ENCODE measurements at places on chromosomes 4 and X.

- no peak for DNase-seq
These were observed 13.8 kb downstream of the NEXMIF start for GRCh38 chrX:74911494-74911893.

GRCh38 chr4:4783847-4784246 lies 75.6 kb upstream of the MSX1 start:
- DNase-seq = no peak

DNA sequence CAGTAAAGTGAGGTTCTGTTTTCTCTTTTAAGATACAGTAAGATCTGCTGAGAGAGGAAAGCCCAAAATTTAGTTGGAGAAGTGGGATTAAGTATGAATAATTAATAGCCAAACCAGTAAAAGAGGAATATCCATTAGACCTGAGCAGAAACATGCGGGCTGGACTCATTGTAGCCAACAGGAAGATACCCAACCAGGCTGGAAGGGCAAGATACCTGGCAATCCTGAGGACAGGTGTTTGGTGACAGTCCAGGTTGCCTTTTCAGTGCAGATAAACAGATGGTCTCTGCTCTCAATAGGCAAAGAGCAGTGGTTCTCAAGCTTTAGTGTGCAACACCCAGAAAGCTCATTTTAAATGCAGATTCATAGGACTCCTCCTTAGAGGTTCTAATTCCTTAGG lies 980.8 kb upstream of the GRID2 start:
- DNase-seq = no peak

GRCh38 chrX:93874554-93874953 lies 200.5 kb downstream of the FAM133A start:
- DNase-seq = no peak

DNA sequence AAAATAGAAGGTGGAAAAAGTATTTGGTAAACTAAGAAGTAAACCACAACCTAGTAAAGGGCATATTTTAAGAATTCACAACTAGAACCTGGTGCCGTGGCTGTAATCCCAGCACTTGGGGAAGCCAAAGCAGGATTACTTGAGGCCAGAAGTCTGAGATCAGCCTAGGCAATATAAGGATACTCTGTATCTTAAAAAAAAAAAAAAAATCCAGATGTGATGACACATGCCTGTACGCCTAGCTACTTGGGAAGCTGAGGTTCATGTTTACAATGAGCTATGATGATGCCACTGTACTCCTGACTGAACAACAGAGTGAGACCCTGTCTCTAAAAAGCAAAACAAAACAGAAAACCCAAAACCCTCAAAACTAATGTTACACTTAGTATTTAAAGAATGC lies 294.9 kb upstream of the ZCCHC13 start:
- no peak for DNase-seq

DNA sequence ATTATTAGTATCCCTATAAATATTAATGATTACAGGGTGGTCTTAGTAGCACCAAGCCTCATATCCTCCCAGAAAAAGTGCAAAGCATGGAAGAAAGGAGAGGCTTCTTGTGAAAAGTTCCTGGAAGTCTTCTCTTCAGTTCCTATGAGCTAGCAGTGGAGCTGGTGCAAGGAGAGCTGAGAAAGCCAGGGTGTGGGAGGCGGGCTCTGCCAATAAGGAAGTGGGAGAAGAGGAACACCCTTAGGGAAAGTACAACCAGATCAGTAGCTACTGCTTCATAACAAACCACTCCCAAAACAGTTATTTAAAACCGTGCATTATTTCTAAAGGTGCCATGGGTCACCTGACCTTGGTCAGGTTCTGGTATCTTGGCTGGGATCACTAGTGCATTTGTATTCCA lies 72.4 kb downstream of the MAP9 start:
- no peak for DNase-seq

DNA sequence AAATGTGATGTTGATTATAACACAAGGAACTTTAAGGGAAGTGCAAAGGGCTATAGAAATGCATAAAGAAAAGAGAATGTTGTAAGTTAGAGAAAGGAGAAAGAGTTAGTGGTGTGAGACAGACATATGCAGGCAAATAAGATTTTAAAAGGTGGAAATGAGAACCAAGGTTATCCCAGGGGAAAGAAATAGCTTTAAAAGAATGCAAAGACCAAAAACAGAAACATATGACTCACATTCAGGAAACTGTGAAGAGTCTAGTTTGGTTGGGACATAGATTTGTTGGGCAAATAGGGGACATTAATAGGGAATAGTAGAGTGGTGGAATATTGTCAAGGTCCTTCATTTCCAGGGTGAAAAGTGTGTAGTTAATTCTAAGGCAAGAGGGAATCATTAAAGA lies 52.4 kb downstream of the MAPK10 start:
- DNase-seq = no peak

DNA sequence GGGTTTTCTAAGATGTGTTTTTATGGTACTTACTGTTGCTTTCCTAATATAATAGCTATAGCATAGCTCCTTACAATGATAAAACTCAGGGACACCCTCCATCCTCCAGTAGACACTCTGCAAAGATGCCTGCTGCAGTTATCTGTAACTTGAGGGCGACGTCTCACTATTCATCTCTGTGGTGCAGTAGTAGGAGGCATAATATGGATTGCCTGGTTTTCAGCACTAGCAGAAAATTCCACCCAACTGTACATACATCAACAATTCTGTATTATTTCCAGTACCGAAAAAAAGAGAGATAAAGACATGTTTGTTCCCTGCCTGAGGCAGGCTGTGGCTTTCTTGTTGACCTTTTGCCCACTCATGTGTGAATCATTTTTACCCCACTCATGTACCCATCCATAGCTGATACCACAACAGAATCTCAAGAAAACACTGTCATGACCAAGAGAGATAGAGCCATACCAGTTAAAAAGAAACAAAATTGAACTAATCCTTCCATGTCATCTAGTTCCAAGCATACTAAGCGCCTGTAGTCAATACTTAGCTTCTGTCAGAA lies 220.1 kb downstream of the RAB28 start:
- DNase-seq = no peak

DNA sequence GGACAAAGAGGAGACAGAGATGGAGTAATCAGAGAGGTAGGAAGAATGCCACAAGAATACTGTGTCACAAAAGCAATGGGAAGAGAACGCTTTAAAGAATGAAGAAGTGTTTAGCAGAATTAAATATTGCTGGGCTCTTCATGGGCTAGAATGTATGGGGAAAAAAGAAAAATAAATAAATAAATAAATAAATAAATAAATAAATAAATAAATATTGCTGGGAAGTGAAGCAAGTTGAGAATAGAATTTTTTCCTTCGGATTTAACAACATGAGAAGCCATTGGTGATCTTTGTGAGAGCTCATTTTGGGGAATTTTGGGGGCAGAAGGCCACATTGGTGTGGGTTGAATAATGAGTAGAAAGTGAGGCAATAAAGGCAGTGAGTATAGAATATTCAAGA lies 59.7 kb upstream of the FRMPD3 start:
- DNase-seq = no peak

DNA sequence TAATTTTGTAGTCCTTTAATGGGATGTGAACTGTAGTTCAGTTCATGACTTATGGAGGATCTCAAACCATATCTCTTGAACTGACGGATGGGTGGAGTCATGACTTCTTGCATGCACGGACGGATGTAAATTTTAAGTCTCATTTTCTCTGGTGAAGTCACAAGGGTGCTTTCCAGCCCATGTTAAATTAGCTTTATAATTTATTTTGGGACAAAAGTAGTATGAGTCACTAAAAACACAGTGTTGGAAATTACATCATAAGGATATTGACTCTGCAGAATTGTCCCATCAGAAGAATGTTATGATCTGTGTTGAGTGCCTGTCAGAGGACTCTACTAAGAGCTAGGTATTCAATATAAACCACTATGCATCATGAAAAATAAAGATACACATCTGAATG lies 6.8 kb upstream of the PAGE5 start:
- DNase-seq = no peak

DNA sequence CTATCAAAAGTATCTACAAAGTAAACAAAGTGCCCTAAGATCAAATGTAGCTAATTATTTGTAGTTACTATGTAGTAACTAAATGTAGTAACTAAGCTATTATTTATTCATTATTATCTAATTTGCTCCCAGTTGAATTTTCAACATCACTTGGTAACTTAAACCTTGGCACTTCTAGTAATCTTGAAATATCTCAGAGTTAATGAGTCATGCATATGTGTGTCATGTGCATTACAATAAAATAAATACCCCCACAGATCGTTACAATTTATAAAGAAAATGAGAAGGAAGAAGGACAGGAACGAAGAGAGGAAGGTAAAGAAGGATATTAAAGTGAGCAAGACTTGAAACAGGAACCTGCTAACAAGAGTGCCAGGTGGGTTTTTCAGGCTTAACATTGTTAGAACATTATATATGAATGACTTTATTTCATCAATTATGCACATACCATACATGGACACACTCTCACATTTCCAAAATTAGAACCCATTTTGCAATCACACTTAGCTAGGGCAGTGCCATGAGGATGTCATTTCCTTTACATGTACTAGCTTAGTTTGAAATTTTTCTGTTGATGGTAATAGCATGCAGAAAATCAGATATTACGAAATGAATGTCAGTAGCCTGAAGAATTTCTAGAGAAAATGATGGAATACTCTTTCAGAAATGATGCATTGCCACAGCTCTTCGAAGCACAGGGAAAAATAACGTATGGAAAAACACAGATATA lies 1670.4 kb upstream of the AGA start:
- no peak for DNase-seq

DNA sequence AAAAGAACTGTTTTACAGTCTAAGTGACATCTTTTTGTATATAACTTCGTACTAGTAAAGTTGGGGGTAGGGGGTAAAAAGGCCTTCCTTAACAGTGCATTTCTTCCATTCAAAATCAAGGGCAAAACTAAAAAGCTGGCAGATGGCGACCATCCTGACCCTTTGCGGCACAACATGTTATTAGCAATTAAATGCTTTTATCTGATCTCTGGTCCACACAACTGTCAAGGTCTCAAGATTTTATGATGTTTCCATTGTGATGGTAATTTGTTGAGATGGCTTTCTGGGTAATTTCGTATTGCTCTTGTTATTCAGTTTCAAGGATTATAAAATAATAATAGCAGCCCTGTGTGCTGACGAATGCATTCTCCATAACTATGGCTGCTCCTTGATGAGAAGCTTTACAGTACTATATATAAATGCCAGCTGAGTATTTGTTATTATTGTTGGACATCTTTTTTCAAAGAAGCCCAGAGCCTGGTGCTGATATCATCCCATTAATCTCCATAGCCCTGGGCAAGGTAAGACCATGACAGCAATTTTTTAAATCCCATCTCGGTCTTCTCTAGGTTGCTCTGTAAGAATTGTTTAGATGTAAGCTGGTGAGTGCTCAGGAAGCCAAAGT lies 89.5 kb downstream of the CBR4 start:
- no peak for DNase-seq

DNA sequence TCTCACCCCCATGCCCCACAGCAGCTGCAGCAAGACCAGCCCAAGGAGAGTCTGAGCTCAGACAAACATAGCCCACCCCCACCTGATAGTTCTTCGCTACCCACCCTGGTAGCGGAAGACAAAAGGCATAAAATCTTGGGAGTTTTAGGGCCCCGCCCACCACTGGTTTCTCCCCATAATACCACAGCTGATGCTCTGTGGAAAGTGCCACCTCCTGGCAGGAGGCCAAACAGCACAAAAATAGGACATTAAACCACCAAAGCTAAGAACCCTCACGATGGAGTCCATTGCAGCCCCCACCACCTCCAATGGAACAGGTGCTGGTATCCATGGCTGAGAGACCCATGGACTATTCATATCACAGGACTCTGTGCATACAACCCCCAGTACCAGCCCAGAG lies 226.7 kb downstream of the SNCA start:
- DNase-seq = no peak

DNA sequence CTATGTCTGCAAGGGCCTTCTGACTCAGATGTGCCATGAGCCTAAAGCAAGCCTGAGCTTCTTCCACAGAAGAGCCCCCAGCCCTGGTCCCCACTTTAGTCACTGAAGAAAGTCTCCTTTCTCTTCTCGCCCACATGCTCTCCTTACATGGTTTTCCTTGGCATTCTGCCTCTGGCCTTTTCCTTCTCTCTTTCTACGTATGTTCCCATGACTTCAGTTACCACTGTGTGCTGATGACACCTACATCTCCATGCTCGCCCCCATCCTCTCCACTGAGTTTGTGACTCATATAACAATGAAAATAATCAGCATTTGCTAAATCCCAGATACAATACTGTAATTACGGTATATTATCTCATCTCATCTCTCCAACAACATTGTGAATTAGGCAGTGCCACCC lies 149.3 kb downstream of the AMMECR1 start:
- DNase-seq = no peak

DNA sequence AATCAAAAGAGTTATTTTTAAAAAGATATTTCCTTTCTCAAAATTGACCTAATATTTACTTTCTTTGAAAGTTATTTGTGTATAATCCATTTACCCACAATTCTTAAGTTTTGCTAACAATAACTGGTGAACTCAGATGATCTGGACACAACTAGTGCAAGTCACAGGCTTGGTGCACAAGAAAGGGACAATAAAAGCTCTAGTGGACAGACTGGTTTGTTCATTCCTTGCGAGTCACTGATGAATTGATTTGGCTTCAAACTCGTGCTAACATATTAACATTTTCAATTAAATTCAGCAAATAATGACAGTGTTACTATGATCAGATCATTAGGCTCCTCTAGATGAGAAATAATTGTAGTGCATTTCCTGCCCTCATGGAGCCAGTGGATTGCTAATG lies 169.2 kb downstream of the BMPR1B start:
- DNase-seq = no peak

GRCh38 chr4:26157541-26157940 lies 163.3 kb upstream of the RBPJ start:
- DNase-seq = no peak

DNA sequence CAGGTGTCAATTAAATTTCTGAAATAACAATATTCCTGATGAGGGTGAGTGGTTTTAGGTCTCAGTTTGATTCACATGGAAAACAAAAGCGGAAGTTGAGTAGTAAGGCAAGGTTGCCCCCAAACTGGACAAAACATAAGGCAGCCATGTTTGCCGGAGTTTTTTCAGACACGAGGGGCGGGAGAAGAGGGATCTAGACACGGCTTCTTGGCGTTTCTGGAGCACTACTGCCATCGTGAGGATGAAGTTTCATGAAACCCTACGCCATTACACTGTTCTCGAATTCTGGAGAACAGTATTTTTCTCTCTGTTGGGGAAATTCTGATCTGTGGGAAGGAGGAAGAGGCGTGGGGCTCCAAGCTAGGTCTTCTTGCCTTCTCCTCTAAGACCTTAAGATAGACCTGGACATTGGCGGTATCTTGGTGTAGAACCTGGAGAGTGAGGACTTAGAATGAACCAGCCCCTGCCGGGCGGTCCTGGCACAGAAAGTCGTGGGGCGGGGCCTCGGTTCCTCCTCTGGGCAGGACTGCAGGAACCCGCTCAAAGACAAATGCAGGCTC lies 160.3 kb downstream of the OR13H1 start:
- no peak for DNase-seq

DNA sequence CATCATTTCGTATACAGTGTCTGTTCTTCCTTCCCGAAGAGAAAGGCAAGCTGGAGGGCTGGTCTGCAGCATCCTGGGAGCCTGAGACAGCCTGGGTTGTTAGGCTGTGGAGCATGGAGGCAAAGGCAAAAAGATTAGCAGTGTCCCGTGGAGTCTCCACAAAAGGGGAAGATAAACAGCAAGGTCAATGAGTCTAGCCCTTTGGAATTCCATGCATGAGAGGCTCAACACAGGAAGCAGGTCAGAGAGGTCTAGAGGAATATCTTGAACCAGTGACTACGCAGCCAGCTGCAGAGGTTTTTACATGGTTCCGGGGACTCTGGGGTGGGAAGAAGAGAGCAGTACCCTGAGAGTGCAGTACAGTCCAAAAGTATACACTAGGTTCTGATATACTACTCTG lies 12.2 kb upstream of the MCF2 start:
- DNase-seq = no peak

All from stimulated activated CD4-positive, alpha-beta T cell treated with anti-CD3 and anti-CD28 coated beads, Interleukin-4, amount 100 ng/mL, for 48 hours (primary cell).